ENCODE measurements at places on chromosomes 2 and 18.

GRCh38 chr2:1907291-1907690 lies 163.0 kb upstream of the PXDN start:
- no peak for DNase-seq

DNA sequence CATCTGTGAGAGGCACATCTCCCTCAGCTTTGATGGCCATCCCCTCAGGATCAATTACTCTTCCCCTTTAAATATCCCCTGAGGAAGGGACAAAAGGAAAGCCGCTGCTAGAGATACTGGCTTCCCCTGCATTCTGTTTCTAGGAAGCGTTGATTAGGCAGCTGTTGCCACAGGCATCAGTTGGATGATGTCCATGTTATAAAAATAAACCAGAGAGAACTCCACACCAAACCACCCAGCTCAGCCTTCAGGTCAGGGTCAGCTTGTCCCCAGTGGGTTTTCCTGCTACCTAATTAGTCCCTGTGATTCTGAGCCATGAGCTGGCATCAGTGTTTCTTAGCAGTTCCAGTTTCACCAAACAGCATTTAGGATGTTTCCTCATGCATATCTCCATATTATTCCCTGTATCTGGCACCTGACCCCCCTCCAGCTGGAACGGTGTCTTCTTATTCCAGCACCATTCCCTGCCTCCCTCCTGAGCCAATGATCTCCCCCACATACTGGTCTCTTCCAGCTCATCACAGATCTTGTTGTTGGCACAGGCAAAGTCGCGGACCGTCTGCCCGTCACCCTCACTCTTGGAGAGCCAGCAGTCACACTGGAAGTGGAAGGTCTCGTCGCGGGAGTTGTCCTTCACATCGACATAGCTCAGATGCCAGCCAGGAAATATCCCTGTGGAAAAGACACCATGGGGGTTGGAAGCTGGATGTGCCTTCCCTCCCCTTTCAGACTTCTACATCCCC lies 168.4 kb downstream of the LOXHD1 start:
- DNase-seq = no peak

DNA sequence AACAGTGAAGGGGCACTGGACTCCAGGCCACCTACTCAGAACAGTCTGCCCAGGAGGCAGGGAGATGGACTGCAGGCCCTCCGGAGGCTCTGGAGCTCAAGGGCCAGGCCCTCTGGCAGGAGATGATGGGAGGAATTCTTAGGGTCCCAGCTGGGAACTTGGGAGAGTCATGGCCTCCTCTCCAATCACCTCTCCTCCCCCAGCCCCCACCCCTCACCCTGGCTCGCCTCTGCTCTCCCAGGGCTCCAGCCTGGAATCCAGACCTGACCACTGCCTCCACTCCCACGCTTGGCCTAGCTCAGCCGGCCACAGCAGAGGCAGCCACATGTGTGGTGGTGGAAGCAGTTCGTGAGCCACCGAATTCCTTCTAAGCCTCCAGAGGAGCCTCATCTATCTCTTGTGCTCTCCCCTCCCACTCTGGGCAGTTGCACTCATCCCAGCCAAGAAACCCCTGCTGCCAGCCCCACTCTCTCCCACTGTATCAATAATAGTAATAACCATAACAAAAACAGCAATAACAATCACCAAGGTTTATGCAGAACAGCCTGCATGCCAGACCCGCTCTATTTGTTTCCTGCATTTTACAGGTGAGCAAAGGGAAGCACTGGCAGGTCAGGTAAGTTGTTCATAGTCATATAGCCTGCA lies 67.4 kb downstream of the TNS1 start:
- DNase-seq = no peak

DNA sequence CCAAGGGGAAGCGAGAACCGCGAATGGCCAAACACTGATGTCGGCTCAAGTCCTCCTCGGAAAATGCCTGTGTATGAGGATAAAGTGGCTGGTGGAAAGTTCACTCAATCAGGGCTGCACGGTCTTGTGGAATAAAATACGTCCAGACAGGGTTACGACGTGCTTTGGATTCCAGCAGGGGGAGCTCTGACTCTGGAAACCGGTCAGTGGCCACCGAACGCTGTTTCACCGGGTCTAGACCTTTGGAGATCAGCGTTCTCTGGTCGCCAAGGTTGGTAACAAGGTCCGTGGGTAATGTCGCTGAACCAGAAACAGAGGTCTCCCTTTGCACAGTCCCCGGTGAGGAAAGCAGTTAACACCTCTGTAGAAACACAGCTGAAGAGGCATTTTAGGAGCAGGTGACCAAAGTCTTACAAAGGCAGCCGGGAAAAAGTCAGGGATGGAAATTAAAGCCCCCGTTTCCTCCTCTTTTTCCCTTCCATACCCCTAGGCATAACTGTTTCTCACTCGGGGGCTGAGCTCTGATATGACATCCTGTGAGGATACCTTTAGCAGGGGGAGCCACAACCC lies 47.8 kb downstream of the CDCA7 start:
- peak; percentile 56 for DNase-seq

GRCh38 chr2:237045449-237045848 lies 40.2 kb upstream of the COPS8 start:
- DNase-seq = no peak

DNA sequence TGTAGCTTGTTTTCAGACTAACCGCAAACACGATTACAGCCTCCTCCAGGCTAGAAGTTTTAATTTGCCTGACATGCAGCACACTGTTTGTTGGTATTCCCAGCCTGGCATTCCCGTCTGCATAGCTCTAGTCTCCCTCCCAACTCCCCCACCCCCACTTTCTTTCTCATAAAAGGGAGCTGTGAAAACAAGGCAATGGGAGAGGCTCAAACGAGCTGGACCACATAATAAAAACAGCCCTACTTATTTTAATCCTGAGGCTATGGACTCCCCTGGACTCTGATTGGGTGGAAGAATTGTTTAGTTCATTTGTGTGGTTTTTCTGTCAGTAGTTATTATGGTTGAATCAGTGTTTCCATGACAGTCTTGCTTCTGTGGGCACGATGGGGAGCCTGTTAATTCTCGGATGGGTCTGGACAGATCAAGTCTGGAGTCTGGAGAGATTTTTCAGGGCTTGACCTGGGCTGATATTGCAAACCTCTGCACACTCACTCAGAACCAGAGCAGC lies 1.2 kb downstream of the STON1 start:
- DNase-seq = no peak

DNA sequence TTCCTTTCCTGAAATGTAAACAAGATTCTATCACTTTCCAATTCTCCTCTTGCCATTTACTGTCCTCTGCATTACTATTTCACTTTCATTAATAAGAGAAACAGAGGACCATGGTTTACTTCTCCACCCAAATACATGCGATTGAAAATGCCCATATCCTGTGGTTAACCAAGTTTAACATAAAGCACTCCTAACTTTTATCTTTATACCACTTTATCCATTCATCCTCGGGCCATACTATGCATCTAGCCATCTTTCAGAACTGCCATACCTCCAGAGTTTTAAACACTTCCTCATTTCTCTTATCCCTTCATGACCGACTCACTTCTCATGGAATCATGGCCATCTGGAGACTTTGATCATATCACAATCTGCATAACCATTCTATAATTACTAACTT lies 1182.3 kb downstream of the CNTNAP5 start:
- no peak for DNase-seq

- no peak for DNase-seq
These were observed 52.0 kb upstream of the TRIM43 start for GRCh38 chr2:95539836-95540235.

DNA sequence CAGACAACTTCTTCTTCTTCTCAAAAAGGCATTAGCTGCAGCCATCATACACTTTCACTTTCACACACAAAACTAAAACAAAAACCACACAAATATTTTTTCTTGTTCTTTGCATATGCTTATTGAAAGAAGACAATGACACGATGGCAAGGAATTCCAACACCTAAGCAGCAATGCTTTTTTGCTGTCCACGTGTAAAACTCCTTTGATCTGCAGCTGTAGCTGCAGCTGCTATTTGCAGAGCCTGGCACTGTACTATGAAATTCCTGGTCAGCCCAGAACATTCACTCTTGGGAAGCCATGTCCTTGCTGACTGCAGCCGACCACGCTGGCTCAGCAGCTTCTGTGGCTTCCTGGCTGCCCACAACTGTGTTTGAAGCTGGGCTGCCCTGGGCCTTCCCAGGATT lies 316.2 kb downstream of the CDH2 start:
- DNase-seq = no peak

DNA sequence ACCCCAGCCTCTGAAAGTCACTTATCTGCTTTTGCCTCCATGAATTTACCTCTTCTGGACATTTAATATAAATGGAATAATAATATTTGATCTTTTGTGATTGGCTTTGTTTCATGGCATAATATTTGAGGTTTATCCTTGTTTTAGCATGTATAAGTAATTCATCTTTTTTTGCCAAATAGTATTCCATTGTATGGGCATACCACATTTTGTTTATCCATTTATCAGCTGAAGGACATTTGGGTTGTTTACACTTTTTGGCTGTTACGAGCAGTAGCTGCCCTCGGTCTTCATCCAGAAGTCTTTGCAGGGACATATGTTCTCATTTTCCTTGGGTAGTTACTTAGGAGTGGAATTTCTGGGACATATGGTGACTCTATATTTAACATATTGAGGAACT lies 53.0 kb upstream of the SMIM21 start:
- no peak for DNase-seq

- DNase-seq = no peak
These were observed 408.7 kb upstream of the HS6ST1 start for GRCh38 chr2:128727404-128727803.

DNA sequence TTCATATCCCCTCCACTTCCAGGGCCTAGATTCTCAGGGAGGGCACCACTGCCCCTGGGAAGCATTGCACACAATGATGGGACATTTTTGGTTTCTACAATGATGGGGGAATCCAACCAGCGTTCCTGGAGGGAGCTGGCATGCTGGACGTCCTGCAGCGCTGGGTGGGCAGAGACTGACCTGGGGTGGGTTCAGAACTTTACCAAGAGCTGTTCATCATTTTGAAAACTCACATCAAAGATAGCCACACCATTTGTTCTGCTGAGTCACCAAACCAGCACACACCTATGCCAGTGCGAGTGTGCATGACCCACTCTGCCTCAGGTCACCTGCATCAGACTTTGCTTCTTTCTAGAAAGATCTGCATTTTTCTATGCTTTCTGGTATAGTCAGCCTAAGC lies 14.1 kb upstream of the ARMC9 start:
- DNase-seq = no peak

- no peak for DNase-seq
These were observed 77.9 kb downstream of the CABLES1 start for GRCh38 chr18:23213200-23213599.

- DNase-seq = no peak
These were observed 84.0 kb downstream of the RTN4 start for GRCh38 chr2:54966165-54966832.

DNA sequence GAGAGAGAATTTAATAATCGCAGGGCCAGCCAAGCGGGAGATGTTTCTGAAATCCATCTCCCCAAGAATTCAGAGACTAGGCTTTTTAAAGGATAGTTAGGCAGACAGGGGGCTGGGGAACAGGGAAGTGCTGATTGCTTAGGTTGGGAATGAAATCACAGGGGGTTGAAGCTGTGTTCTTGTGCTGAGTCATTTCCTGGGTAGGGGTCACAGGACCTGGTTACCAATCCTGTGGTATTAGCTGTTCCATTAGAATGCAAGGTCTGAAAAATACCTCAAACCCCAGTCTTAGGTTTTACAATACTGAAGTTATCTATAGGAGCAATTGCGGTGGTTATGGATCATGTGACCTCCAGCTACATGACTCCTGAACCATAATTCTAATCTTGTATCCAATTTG lies 4.6 kb downstream of the SP140 start:
- DNase-seq = no peak

GRCh38 chr2:10860081-10860813 lies 47.7 kb upstream of the PDIA6 start:
- no peak for DNase-seq

- no peak for DNase-seq
These were observed 235.6 kb upstream of the ZNF521 start for GRCh38 chr18:25587545-25587944.

- no peak for DNase-seq
These were observed 243.7 kb upstream of the PXDN start for GRCh38 chr2:1988049-1988448.

GRCh38 chr2:232551250-232551638 lies 755 bp downstream of the EIF4E2 start:
- no peak for DNase-seq

GRCh38 chr18:55589625-55590291 lies 1.8 kb upstream of the TCF4 start:
- DNase-seq = peak; percentile 26

- no peak for DNase-seq
These were observed 17.7 kb upstream of the SP3 start for GRCh38 chr2:173982918-173983317.

- no peak for DNase-seq
These were observed 395.8 kb downstream of the LNPK start for GRCh38 chr2:175606010-175606841.

GRCh38 chr18:60248336-60249330 lies 123.9 kb downstream of the MC4R start:
- no peak for DNase-seq

- DNase-seq = no peak
These were observed 54.4 kb upstream of the SOS1 start for GRCh38 chr2:39175026-39175812.

GRCh38 chr2:235836491-235836911 lies 331.7 kb downstream of the GBX2 start:
- DNase-seq = no peak

DNA sequence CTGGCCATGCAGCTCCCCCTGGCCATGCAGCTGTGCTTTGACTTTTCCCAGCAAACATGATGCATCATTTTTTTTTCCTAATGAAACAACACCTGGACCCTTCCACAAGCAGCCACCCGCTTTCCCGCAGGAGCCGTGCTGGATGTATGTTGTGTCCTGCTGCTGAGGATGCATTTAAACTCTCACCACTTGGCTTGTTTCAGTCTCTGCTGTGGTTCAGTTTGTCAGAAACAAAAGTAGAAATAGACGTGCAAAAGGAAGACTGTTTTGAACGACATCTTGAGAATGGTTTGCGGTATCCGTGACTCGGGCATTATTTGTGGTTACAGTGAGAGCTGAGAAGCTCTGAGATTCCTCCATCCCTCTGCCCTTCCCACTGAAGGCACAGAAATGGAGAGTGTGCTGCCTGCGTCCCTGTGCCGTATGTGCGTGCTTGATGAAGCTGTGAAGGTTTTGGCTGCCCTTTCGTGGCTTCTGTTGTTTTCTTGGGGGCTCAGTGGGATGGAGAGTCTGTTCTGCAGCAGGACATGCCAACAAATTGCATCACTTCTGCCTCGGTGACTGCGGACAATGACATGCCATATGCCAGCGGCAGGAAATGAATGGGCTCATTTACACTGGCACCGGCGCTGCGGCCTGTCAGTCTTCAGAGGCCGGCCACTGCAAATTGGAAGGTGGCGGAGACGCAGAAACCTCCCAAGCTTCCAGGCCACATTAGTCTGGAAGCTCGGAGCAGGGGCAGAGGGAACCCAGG lies 417.7 kb upstream of the SALL3 start:
- no peak for DNase-seq

DNA sequence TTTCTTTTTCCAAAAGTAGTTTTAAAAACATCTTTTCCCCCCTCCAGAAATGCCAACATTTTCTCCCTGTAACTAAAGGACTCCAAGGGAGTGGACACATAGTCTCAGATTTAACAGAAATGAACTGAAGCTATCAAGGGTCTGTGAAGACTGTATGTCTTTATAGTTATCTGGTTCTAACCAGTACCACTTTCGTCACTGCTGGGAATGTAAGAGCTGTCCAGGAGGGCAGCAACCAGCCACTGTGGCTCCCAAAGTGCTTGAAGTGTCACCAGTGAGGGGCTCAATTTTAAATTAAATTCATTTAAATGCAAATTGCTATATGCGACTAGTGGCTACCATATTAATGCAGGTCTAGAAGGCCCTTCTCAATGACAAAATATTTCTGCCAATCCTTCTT lies 15.0 kb downstream of the RNF149 start:
- no peak for DNase-seq

All from effector CD4-positive, alpha-beta T cell (primary cell).